MM.1S (cell line): ENCODE measurements at places on chromosomes 4 and X.

GRCh38 chrX:133921764-133922389, 63.5 kb downstream of the GPC3 start:
- peaks cover 11% of the 10 kb centered on the region for H3K4me1 ChIP-seq
- no peaks in the 10 kb centered on the region for H3K36me3 ChIP-seq
- H3K27ac ChIP-seq: no peak overlapping the region
- DNase-seq: peak; percentile 37
- H3K4me3 ChIP-seq: no peak overlapping the region

DNA sequence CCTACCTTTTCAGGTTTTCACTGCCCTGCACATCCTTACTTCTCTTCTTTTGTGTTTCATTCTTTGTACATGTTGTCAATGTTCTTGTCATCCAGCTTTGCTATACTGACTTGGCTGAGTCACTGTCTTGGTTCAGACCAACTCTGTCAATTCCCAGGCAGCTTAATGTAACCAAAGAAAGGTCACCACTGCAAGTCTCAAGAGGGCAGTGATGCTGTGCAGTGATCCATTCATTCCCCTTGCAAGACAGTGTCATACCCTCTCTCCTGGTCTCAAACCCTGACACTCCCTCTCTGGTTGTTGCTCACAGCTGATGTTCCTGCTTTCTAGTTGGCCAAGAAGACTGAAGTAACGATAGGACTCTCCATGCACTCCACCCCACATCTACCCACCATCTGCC, 17.5 kb downstream of the RAB39B start:
- H3K4me1 ChIP-seq: no peaks in the 10 kb centered on the region
- H3K36me3 ChIP-seq: no peaks in the 10 kb centered on the region
- DNase-seq: no peak
- no peak overlapping the region for H3K4me3 ChIP-seq
- H3K27me3 ChIP-seq: no peaks in the 10 kb centered on the region
- H3K27ac ChIP-seq: no peak overlapping the region

DNA sequence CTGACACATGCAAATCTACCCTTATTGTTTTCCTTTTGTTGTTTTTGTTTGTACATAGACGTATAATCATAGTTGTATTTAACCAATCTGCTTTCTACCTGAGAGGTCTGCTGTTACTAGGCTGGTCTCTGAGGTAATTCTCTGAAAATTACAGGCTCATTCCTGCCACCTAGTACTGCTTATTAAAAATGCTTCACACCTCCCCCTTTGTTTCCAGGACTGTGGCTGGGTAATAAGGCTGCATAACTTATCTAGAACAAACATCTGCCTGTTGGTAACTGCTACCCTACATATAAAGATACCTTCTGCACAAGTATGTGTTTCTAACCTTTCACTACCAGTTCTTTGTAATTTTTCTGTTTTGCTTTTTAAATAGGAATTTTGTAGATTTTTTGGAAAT, 34.2 kb downstream of the COX7B2 start:
- H3K36me3 ChIP-seq: no peaks in the 10 kb centered on the region
- H3K4me1 ChIP-seq: no peaks in the 10 kb centered on the region
- no peak overlapping the region for H3K27ac ChIP-seq
- H3K4me3 ChIP-seq: no peak overlapping the region

DNA sequence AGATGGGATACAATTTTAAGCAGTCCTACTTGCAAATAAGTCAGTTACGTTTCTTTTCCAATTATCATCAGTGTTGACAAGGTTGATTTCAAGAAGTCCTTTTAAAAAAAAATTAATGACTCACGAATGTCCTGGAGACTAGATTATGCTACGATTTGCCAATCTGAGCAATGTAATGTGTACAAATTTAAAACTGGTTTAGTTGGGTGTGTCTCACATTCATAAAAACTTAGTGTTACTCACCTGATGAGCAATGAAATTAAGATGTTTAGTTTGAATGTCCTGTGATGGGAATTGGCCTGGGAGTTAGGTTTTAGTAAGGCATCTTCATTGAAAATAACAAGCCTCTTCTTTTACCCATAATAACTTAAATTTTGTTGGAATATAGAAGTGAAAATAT, 136.7 kb upstream of the POF1B start:
- no peaks in the 10 kb centered on the region for H3K4me1 ChIP-seq
- H3K36me3 ChIP-seq: no peaks in the 10 kb centered on the region
- H3K27me3 ChIP-seq: no peaks in the 10 kb centered on the region
- no peak overlapping the region for H3K27ac ChIP-seq
- no peak overlapping the region for H3K4me3 ChIP-seq
- DNase-seq: no peak

- no peak overlapping the region for H3K27ac ChIP-seq
- no peaks in the 10 kb centered on the region for H3K27me3 ChIP-seq
- H3K4me3 ChIP-seq: no peak overlapping the region
- H3K4me1 ChIP-seq: no peaks in the 10 kb centered on the region
These were observed 151.1 kb upstream of the ADGRL3 start for GRCh38 chr4:61049018-61049417.

DNA sequence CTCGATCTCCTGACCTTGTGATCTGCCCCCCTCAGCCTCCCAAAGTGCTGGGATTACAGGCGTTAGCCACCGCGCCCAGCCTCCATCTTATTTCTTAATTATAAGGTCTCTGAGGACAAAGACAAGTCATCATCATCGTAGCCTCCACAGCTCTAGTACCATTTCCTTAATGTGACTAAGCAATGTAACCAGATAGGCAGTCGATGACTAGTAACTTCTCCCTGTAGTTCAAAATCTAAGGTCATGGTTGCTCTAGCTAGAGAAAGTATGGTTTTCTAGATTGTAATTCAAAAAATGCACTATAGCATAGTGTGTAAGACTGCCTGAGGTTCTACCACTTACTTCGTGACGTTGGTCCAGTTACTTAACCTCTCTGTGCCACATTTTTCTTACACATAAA, 6.9 kb downstream of the SLC39A8 start:
- no peaks in the 10 kb centered on the region for H3K36me3 ChIP-seq
- no peak overlapping the region for H3K4me3 ChIP-seq
- no peaks in the 10 kb centered on the region for H3K27me3 ChIP-seq
- no peak overlapping the region for H3K27ac ChIP-seq

GRCh38 chr4:158875455-158875854, 106.6 kb downstream of the FNIP2 start:
- H3K4me1 ChIP-seq: no peaks in the 10 kb centered on the region
- H3K36me3 ChIP-seq: no peaks in the 10 kb centered on the region
- H3K27ac ChIP-seq: no peak overlapping the region
- no peaks in the 10 kb centered on the region for H3K27me3 ChIP-seq
- no peak overlapping the region for H3K4me3 ChIP-seq

DNA sequence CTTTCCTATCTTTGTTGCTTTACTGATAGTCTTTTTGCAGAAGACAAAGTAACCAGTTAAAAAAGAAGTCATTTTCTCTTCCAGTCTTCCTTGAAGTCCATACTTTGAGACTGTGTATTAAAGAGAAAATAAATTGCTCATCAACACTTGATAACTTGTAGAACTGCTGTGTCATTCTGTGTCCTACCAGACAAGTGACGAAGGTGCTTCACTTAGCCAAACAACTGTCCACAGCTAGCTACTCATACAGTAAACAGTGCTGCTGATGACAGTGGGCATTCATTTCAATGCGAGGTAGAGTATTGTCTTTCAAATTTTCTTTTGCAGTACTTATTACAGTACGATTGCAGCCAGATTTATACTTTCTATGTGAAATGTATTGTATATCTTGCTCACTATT, 11.5 kb downstream of the COL25A1 start:
- H3K27ac ChIP-seq: no peak overlapping the region
- no peaks in the 10 kb centered on the region for H3K36me3 ChIP-seq
- peaks cover 14% of the 10 kb centered on the region for H3K4me1 ChIP-seq
- DNase-seq: no peak
- no peaks in the 10 kb centered on the region for H3K27me3 ChIP-seq

- H3K4me1 ChIP-seq: no peaks in the 10 kb centered on the region
- no peaks in the 10 kb centered on the region for H3K27me3 ChIP-seq
- no peaks in the 10 kb centered on the region for H3K36me3 ChIP-seq
- no peak overlapping the region for H3K27ac ChIP-seq
These were observed 40.3 kb downstream of the DMD start for GRCh38 chrX:33171041-33171440.

- H3K4me3 ChIP-seq: peak overlapping the region; percentile 76
- H3K36me3 ChIP-seq: no peaks in the 10 kb centered on the region; the same call in 1 of the 2 replicates
- peaks cover 16% of the 10 kb centered on the region for H3K4me1 ChIP-seq
- peak overlapping the region; percentile 67; the same call in 1 of the 2 replicates for H3K27ac ChIP-seq
- no peaks in the 10 kb centered on the region for H3K27me3 ChIP-seq
- DNase-seq: no peak
These were observed 584 bp upstream of the TMEM165 start for GRCh38 chr4:55395218-55395528.

DNA sequence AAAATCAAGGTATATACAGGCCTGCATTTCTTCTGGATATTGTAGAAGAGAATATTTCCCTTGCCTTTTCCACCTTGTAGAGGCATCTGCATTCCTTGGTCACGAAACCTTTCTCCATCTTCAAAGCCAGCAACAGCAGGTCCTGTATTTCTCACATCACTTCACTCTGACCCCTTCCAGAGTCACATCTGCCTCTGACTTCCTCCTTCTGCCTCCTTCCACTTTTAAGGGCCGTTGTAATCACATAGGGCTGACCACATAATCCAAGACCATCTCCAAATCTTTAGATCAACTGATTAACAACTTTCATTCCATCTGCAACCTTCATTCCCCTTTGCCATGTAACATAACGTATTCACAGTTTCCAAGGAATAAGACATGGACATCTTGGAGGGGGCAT, 38.3 kb upstream of the NDP start:
- H3K27ac ChIP-seq: no peak overlapping the region
- H3K36me3 ChIP-seq: no peaks in the 10 kb centered on the region
- H3K27me3 ChIP-seq: no peaks in the 10 kb centered on the region

DNA sequence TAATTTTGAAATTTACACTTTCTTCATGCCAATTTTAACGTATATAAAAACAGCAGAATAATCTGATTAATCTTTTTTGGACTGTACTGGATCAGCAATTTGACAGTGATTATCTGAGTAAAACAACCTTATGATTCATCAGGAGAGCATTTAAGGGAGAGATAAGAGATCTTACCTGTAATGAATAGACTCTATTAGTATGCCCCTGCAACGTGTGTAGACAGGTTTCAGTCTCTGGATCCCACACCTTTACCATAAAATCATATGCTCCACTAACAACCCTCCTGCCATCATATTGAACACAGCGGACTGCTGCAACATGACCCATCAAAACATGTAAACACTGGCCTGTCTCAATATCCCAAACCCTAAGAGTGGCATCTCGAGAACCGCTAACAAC, 210.1 kb downstream of the FBXW7 start:
- H3K4me1 ChIP-seq: peaks cover 26% of the 10 kb centered on the region
- no peak overlapping the region for H3K4me3 ChIP-seq
- no peak overlapping the region for H3K27ac ChIP-seq
- H3K27me3 ChIP-seq: no peaks in the 10 kb centered on the region
- DNase-seq: no peak

GRCh38 chr4:1626151-1626550, 58.0 kb downstream of the FAM53A start:
- no peaks in the 10 kb centered on the region for H3K36me3 ChIP-seq
- H3K4me1 ChIP-seq: no peaks in the 10 kb centered on the region
- no peak overlapping the region for H3K27ac ChIP-seq
- H3K27me3 ChIP-seq: no peaks in the 10 kb centered on the region; the same call in 1 of the 2 replicates

DNA sequence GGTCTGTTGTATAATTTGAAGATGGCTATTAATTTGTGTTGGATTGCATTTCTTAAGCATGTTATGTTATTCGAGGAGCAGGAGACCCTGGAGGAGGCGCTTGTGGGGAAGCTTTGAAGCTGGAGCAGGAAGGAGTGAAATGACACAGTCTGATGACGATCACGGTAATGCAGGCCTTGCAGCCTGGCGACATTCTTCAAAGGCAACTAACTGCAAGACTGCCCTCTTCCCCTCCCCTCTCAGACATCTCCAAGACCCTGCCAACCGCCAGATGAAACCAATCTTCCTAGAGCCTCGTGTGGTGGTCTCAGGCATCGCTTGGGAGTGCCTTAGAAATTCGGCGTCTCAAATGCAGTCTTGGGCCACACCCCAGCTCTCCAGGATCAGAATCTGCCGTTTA, 16.1 kb downstream of the CLCN4 start:
- no peak overlapping the region for H3K4me3 ChIP-seq
- DNase-seq: no peak
- no peaks in the 10 kb centered on the region for H3K27me3 ChIP-seq
- H3K27ac ChIP-seq: no peak overlapping the region
- H3K4me1 ChIP-seq: peaks cover 3% of the 10 kb centered on the region; the same call in 1 of the 2 replicates

DNA sequence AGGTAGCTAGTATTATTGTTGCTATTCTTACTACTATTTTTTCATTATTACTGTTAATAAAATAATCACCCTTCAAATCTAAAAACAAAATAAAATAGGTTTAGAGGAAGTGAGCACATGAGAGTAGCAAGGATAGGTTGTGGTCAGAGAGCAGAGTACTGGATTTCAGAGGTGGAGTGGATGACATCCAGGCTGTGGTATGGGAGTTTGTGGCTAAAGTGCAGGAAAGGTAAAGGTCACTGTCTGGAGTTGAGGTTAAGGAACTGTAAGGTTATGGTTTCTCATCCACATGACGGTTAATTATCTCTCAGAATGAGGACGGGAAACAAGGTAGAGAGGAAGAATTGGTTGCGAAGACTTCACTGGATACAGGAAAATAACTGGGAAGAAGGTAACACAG, 27.7 kb downstream of the STEEP1 start:
- H3K27me3 ChIP-seq: no peaks in the 10 kb centered on the region
- DNase-seq: no peak
- no peak overlapping the region for H3K27ac ChIP-seq
- no peaks in the 10 kb centered on the region for H3K4me1 ChIP-seq
- no peak overlapping the region for H3K4me3 ChIP-seq

GRCh38 chrX:124354648-124355047, 8.3 kb downstream of the SH2D1A start:
- no peaks in the 10 kb centered on the region for H3K27me3 ChIP-seq
- no peaks in the 10 kb centered on the region for H3K4me1 ChIP-seq
- no peaks in the 10 kb centered on the region for H3K36me3 ChIP-seq
- H3K4me3 ChIP-seq: no peak overlapping the region

GRCh38 chr4:7547368-7548040, 112.8 kb upstream of the PSAPL1 start:
- DNase-seq: no peak
- no peak overlapping the region for H3K4me3 ChIP-seq
- no peak overlapping the region for H3K27ac ChIP-seq
- H3K4me1 ChIP-seq: no peaks in the 10 kb centered on the region
- H3K27me3 ChIP-seq: peaks cover 60% of the 10 kb centered on the region

DNA sequence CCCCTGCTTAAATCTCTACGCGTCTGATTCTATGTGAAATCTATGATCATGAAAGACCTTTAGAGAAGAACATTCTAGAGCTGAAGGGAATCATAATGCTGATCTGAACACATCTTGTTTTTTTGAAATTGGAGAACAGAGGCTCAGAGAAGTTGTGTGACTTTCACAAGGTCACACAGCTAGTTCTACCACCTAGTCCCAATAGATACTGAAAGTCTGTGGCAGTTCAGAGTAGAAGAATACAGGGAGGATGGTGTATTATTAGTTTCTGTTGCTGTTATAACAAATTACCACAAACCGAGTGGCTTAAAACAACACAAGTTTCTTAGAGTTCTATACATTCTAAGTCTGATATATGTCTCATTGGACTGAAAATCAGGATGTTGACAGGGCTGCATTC, 14.5 kb downstream of the CYP2U1 start:
- H3K27ac ChIP-seq: no peak overlapping the region
- no peaks in the 10 kb centered on the region for H3K4me1 ChIP-seq
- H3K4me3 ChIP-seq: no peak overlapping the region

GRCh38 chr4:138374947-138375346, 132.8 kb upstream of the SLC7A11 start:
- H3K27ac ChIP-seq: no peak overlapping the region
- no peaks in the 10 kb centered on the region for H3K27me3 ChIP-seq
- no peaks in the 10 kb centered on the region for H3K36me3 ChIP-seq
- no peak overlapping the region for H3K4me3 ChIP-seq
- no peaks in the 10 kb centered on the region for H3K4me1 ChIP-seq
- DNase-seq: no peak
